WTC11 (cell line): ENCODE measurements at places on chromosomes 16 and 17. TPM values are rescaled to one million over a fixed set of nuclear protein-coding genes. Genes with fewer than 3 reads are reported as not detected.
A peak's percentile ranks its signal among the peaks of the same experiment; 100 is the strongest.

The KLHL10 gene
- 0.14 to 0.35 TPM (median 0.14 TPM) in 3 replicates for total RNA-seq

The SEPTIN12 gene
- not detected in 3 replicates for total RNA-seq

DNA sequence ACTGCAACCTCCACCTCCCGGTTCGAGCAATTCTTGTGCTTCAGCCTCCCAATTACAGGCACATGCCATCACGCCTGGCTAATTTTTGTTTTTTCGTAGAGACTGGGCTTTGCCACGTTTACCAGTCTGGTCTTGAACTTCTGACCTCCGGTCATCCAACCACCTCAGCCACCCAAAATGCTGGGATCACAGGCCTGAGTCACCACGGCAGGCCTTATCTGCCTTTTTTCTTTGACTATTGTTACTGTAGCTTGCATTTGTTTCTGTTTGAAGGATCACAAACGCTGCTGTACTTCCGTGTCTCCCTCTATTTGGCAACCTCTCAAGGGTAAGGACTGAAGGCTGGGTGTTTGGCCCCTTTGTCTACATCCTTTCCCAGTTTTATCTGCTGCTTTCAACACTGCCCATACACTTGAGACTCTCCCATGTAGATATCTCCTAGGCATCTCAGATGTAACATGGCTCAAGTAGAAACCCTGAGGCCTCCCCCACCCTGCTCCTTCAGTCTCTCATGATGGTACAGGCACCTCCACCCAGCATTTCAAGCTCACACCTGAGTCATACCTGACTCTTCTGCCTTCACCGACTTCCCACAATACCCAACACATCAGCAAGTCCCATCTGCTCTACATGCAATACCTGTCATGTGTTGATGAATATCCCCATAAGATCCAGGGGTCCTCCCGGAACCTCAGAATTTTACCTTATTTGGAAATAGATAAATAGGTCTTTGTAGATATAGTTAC lies 219.0 kb downstream of the CPPED1 start:
- H3K4me3 ChIP-seq, result no peak overlapping the region
- no peak for DNase-seq
- H3K4me1 ChIP-seq, result no peaks in the 10 kb centered on the region

- DNase-seq, result no peak
- peaks cover 3% of the 10 kb centered on the region for H3K4me1 ChIP-seq
Observed at GRCh38 chr16:50816901-50817555, 75.1 kb downstream of the CYLD start.

DNA sequence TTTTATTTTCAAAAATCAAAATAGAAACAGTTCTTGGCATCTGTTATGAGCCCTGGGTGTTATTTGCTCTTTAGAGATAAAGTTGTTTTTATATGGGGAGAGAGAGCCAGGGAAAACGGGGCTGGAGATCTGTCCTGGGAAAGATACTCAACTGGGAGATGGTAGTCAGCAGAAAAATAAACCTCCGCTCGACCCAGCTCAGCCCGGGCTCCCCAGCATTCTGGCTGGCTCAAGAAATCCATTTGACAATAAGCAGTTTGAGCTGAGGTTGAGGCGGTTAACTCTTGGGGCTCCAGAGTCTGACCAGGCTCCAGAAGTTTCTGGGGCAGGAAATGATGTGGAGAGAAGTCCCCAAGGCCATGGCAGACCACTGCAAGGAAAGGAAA lies 151.9 kb downstream of the IRX5 start:
- no peaks in the 10 kb centered on the region; the same call in 1 of the 2 replicates for H3K27me3 ChIP-seq
- no peaks in the 10 kb centered on the region for H3K36me3 ChIP-seq
- H3K27ac ChIP-seq, result no peak overlapping the region
- no peak for DNase-seq
- H3K4me1 ChIP-seq, result no peaks in the 10 kb centered on the region

The CDK5R1 gene
- total RNA-seq, result 9.0 to 9.9 TPM (median 9.2 TPM) in 3 replicates

- DNase-seq, result peak; percentile 32
- no peak overlapping the region for H3K27ac ChIP-seq
- no peaks in the 10 kb centered on the region for H3K36me3 ChIP-seq
- no peak overlapping the region for H3K4me3 ChIP-seq
Observed at GRCh38 chr16:12257926-12258561, 281.5 kb downstream of the SNX29 start.

DNA sequence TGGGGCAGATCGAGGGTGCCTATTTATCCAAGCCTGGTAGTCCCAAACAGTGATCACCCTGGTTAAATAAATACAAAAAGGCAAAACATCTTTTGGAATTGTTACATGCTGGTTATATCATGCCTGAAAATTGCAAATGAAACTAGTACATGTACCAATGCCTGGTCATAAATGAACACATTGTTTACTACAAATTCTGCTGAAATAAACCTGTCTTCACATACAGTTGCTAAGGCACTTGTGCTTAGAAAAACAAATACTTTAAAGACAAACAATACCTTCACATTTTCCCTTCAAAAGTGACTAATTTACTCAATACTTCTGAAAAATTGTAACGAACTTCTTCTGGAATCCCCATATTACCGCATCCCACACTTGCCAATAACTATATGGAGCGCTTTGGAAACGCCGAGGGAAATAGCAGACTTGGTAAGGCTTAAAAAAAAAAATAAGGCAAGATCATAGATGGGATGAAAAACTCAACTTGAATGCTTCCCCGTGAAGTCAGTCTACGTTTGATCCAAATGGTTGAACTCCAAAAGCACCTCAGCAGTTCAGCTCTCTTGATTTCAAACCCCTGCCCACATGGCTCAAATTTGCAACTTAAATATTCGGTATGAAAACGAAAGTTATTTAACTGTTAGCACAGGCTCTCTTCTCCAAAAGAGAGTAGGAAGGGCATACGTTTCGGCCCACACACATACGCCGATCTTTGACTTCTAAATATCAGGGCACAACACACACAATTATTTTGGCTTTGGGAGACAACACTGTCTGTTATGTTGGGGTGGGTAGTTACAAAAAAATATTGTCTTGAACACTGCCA lies 264.5 kb downstream of the NTN1 start:
- H3K36me3 ChIP-seq, result no peaks in the 10 kb centered on the region
- H3K4me1 ChIP-seq, result peaks cover 49% of the 10 kb centered on the region
- no peaks in the 10 kb centered on the region for H3K27me3 ChIP-seq
- no peak for DNase-seq
- peak overlapping the region; percentile 16 for H3K27ac ChIP-seq

GRCh38 chr16:84949772-84950436 lies 61.4 kb downstream of the ZDHHC7 start:
- no peaks in the 10 kb centered on the region for H3K36me3 ChIP-seq
- H3K27ac ChIP-seq, result no peak overlapping the region
- no peaks in the 10 kb centered on the region for H3K4me1 ChIP-seq
- no peak for DNase-seq
- no peaks in the 10 kb centered on the region for H3K27me3 ChIP-seq

GRCh38 chr16:12311309-12311708 lies 334.8 kb downstream of the SNX29 start:
- peak; percentile 58 for DNase-seq
- H3K4me1 ChIP-seq, result peaks cover 47% of the 10 kb centered on the region
- H3K36me3 ChIP-seq, result no peaks in the 10 kb centered on the region
- H3K27ac ChIP-seq, result peak overlapping the region; percentile 36
- peak overlapping the region; percentile 9; the same call in 1 of the 2 replicates for H3K4me3 ChIP-seq

The PVALEF gene
- not detected in 3 replicates for total RNA-seq

The MT3 gene
- total RNA-seq, result 0.71 to 1.2 TPM (median 0.77 TPM) in 3 replicates

DNA sequence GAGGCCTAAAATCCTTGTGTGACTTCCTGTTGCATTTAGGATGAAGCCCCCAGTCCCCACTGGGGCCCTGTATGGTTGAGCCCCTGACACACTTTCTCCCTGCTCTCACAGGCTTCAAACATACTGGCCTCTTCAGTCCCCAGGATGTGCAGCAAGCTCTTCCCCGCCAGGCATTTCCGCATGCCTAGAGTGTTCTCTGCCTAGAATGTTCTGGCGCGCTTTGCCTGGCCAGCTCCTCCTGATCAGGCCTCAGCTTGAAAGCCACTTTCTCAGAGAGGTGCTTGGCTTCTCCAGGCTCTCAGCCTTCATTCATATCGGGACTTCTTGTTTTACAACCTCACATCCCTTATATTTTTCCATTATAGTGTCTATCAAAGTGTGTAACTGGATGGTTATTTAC lies 123.7 kb downstream of the SPACA3 start:
- no peaks in the 10 kb centered on the region for H3K36me3 ChIP-seq
- H3K4me3 ChIP-seq, result no peak overlapping the region
- no peak for DNase-seq
- peaks cover 7% of the 10 kb centered on the region for H3K4me1 ChIP-seq
- no peaks in the 10 kb centered on the region; the same call in 1 of the 2 replicates for H3K27me3 ChIP-seq

DNA sequence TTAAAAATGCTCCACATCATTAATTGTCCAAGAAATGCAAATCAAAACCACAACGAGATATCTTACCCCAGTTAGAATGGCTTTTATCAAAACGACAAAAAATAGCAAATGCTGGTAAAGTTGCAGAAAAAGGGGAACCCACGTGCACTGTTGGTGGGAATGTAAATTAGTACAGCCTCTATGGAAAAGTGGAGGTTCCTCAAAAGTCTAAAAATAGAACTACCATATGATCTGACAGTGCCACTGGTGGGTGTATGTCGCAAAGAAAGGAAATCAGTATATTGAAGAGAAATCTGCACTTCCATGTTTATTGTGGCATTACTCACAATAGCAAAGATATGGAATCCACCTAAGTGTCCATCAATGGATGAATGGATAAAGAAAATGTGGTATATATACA lies 38.2 kb upstream of the ZFHX3 start:
- H3K4me1 ChIP-seq, result no peaks in the 10 kb centered on the region
- H3K4me3 ChIP-seq, result no peak overlapping the region
- no peaks in the 10 kb centered on the region for H3K27me3 ChIP-seq
- H3K36me3 ChIP-seq, result no peaks in the 10 kb centered on the region
- DNase-seq, result no peak
- no peak overlapping the region for H3K27ac ChIP-seq

DNA sequence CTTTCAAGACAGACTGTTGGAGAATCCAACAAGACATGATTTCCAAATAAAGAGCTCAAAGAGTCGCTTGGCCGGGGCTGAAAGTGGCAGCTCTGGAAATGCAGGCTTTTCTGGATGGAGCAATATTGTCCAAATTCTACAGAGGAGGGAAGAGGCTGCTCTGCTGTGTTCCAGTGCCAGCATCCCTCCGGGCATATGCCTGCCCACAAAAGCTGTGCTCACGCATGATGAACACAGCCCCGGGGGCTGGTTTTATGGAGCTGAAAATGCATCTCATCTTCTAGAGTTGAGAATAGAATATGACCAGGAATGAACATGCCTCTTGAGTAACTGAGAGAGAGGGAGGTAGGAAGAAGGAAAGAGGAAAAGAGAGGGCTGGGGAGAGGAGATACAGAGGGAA lies 74.7 kb upstream of the TOX3 start:
- H3K27ac ChIP-seq, result no peak overlapping the region
- no peaks in the 10 kb centered on the region for H3K27me3 ChIP-seq
- no peak for DNase-seq
- H3K4me3 ChIP-seq, result no peak overlapping the region
- peaks cover 9% of the 10 kb centered on the region for H3K4me1 ChIP-seq
- no peaks in the 10 kb centered on the region for H3K36me3 ChIP-seq

DNA sequence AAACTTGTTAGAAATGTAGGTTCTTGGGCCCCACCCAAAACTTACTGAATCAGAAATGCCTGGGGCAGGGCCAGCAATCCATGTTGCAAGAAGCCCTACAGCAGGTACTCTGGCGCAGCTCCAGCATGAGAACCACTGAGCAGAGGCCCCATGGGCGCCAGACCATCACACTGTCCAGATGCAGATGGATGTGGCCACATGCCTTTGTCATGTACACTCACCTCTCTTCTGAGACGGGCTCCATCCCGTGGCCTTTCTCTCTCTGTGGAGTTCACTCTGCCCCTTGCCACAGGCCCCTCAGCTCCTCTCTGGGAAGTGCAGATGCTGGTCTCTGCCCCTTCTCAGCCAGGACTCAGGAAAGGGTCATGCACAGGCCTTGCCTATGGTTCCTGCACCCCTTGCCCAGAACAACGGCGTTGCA lies 2.3 kb upstream of the CCNF start:
- no peak overlapping the region for H3K4me3 ChIP-seq
- H3K27ac ChIP-seq, result no peak overlapping the region
- DNase-seq, result no peak
- peaks cover 23% of the 10 kb centered on the region for H3K4me1 ChIP-seq

GRCh38 chr17:77315010-77315409 lies 174.2 kb downstream of the SEC14L1 start:
- H3K27me3 ChIP-seq, result no peaks in the 10 kb centered on the region
- no peak for DNase-seq

DNA sequence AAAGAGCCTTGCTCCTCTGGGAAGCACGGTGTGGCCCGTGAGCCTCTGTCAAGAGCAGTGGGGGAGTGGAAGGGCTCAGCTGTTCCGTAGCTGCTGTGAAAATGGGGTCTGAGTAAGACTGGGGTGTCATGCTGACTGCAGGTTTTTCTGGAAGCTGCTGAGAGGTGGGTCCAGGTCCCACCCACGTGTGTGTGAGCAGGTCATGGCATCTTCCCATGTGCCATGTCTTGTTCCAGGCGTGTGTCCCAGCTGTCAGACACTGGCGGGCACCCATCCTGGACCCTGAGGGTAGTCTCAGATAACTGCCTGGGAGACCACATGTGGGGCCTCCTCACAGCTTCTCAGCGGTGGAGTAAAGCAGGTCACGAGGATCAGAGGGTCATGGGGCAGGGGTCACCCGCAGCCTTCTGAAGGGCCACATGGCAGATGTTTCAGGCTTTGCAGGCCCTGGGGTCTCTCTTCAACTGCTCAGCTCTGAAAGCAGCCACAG lies 92.9 kb downstream of the NPIPB11 start:
- H3K4me1 ChIP-seq, result peaks cover 7% of the 10 kb centered on the region
- H3K36me3 ChIP-seq, result no peaks in the 10 kb centered on the region
- H3K27ac ChIP-seq, result no peak overlapping the region
- H3K4me3 ChIP-seq, result no peak overlapping the region

GRCh38 chr17:5203908-5204294 lies 12.2 kb upstream of the ZNF594 start:
- H3K36me3 ChIP-seq, result no peaks in the 10 kb centered on the region
- no peak for DNase-seq
- H3K4me1 ChIP-seq, result no peaks in the 10 kb centered on the region
- H3K27me3 ChIP-seq, result no peaks in the 10 kb centered on the region; the same call in 1 of the 2 replicates
- H3K4me3 ChIP-seq, result no peak overlapping the region
- H3K27ac ChIP-seq, result no peak overlapping the region

The TSNAXIP1 gene
- 0.41 to 1.7 TPM (median 0.48 TPM) in 3 replicates for total RNA-seq

DNA sequence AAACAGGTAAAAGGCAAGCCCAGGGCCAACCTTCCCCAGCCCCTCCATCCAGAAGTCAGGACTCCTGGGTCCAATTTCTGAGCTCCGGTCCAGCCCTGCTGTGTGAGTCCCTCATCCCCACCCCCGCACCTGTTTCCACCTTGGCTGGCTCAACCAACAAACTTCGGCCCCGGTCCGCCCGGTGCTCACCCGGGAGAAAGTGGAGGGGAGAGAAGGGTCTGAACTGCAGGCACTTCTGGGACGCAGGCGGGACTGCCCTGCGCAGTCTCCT lies 541 bp downstream of the RHBDF2 start:
- H3K4me1 ChIP-seq, result peaks cover 48% of the 10 kb centered on the region
- H3K27me3 ChIP-seq, result peaks cover 5% of the 10 kb centered on the region
- H3K27ac ChIP-seq, result no peak overlapping the region
- H3K36me3 ChIP-seq, result no peaks in the 10 kb centered on the region

- peaks cover 28% of the 10 kb centered on the region for H3K36me3 ChIP-seq
- H3K4me3 ChIP-seq, result no peak overlapping the region
- peaks cover 19% of the 10 kb centered on the region for H3K27me3 ChIP-seq
- H3K27ac ChIP-seq, result no peak overlapping the region
- H3K4me1 ChIP-seq, result peaks cover 43% of the 10 kb centered on the region
- no peak for DNase-seq
Observed at GRCh38 chr17:43800736-43801135, 20.5 kb downstream of the CFAP97D1 start.

The GPRC5C gene
- total RNA-seq, result 19.6 to 20.7 TPM (median 20.6 TPM) in 3 replicates
